ENCODE measurements at places on chromosomes 4 and X. TPM values are rescaled to one million over a fixed set of nuclear protein-coding genes. Genes with fewer than 3 reads are reported as not detected.

Gene DGKK
- total RNA-seq, result 8.1 TPM

Gene RPL10
- total RNA-seq, result 4,929 TPM

Gene HTN1
- total RNA-seq, result not detected

Gene FGF16
- total RNA-seq, result 2.3 TPM

Gene NXF2
- total RNA-seq, result not detected

DNA sequence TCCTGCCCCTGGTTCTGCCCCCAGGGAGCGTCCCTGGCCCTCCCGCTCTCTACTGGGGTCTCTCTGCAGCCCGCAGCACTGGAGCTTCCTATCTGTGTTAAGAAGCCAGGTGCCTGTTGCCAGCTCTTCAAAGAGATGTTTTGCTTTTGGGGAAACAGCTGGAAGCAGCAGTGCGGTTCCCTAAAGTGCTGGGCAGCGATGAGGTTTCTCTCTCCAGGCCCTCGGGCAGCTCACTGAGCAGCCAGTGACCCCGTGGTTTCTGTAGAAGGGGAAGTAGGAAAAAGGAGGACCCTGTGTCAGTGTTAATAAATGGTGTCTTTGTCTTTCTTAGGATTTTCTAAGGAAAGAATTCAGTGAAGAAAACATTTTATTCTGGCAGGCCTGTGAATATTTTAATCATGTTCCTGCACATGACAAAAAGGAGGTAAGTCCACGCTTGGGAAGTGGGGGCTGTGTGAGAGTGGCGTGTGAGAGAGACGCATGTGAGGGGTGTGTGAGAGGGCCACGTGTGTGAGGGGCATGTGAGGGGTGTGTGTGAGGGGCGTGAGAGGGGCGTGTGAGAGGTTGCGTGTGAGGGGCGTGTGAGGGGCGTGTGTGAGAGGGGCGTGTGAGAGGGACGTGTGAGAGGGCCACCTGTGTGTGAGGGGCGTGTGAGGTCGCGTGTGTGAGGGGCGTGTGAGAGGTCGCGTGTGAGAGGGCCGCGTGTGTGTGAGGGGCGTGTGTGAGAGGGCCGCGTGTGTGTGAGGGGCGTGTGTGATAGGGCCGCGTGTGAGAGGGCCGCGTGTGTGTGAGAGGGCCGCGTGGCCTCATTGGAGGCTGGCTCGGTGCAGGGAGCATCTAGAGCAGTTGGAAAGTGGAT lies 27.1 kb upstream of the HGFAC start:
- no peak overlapping the region for H3K4me3 ChIP-seq
- DNase-seq, result no peak
- H3K4me1 ChIP-seq, result no peaks in the 10 kb centered on the region
- 0 out of 2 replicates have a peak overlapping the region, but pooled peaks have one; percentile 9 for H3K27ac ChIP-seq
- no peaks in the 10 kb centered on the region for H3K27me3 ChIP-seq

DNA sequence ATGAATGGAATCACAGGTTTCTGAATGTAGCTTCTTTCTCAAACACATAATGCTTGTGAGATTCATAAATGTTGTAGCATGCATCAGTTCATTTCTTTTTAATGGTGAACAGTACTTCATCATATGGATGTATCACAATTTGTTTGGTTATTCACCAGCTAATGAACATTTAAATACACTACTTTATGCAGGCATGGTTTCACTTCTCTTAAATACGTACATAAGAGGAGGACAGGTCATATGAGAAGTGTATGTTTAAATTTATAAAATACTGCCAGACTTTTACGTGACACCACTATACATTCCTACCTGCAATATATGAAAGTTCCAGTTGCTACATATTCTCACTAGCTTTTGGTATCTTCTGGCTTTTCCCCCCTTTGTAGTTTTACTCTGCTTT lies 65.4 kb downstream of the ANKRD17 start:
- H3K36me3 ChIP-seq, result no peaks in the 10 kb centered on the region
- DNase-seq, result no peak
- no peak overlapping the region for H3K27ac ChIP-seq
- H3K27me3 ChIP-seq, result no peaks in the 10 kb centered on the region

DNA sequence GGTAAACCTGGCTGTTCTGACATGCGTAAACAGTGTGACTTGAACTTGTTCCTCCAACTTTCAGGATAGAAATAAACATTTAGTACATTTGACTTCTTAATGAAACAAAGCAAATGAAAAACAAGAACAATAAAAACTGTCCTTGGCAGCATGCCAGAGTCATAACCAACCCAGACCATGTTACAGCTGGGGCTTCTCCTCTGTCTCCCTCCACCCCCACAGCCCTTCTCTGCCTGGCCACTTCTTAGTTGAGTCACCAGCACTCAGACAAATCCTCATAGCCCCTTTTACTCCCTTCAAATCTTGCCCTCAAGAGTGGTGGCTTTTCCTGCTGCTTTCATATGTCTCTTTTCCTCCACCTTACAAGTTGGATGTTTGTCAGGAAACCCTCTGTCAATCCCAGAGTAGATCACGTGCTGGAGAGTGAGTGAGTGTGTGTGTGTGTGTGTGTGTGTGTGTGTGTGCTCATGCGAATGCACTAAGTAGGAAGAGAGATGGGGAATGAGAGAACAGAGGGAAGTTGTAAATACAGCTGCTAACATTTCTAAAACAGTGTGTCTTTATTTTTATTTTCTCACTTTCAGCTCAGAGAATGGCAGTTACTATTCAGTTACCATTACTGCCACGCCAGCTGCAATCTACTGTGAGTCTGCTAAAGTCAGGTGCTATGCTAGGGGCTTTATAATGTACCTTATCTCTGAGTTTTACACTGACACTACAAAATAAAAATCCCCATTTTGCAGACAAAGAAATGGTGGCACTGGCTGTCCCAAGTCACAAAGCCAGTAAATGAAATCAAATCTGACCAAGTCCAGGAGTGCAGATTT lies 15.0 kb downstream of the SCARB2 start:
- H3K4me1 ChIP-seq, result peaks cover 11% of the 10 kb centered on the region
- peak; percentile 34 for DNase-seq
- H3K36me3 ChIP-seq, result no peaks in the 10 kb centered on the region

DNA sequence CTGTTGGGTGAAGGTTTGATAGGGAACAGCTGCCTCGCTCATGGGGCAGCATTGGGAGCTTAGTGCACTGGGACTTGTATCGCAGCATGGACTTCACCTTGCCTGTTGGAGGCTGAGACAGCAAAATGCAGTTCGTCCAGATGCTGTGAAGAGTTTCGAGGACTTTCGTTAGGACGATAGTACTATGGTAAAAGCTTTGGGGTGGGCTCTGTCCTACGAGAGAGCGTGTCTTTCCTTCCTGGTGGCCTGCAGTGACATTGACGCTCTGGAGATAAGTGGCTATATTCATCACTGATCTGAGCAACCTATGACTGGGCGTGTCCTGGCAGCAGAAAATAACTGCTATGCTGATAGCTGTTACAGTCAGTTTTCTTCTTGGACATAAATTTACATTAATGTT lies 44.8 kb downstream of the ARHGAP10 start:
- no peaks in the 10 kb centered on the region for H3K4me1 ChIP-seq
- no peak for DNase-seq
- H3K27me3 ChIP-seq, result no peaks in the 10 kb centered on the region
- H3K27ac ChIP-seq, result no peak overlapping the region

DNA sequence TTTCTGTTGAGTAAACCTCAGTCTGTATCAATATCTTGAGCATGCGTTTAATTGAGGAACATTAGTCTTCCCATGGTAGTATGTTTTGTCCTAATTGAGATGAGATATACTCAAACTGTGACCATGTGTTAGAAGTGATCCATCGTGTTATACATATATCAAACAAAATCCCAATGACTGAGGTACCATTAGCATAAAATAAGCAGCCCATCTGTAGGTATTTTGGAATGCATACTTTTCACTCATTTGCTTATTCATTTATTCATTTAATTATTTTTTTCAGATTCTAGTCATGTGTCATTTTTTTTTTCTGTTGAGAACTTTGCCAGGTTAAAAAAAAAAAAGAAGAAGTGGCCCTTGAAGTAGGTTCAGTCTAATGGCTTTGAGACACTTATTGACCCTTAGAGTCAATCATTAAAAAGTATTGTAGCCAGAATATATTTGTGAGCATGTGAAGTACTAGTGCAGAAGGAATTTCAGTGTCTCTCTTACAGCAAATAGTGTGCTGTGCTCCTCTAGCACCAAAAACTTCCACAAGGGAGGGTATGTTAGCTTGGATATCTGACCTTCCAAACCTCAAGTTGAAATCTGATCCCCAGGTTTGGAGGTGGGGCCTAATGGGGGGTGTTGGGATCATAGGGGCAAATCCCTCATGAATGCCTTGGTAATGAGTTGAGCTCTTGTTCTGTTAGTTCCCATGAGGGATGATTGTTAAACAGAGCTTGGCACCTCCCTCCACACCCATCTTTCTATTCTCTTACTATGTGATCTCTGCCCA lies 130.8 kb upstream of the NPY2R start:
- DNase-seq, result peak; percentile 56
- no peaks in the 10 kb centered on the region for H3K27me3 ChIP-seq
- H3K4me3 ChIP-seq, result no peak overlapping the region
- no peaks in the 10 kb centered on the region for H3K4me1 ChIP-seq

DNA sequence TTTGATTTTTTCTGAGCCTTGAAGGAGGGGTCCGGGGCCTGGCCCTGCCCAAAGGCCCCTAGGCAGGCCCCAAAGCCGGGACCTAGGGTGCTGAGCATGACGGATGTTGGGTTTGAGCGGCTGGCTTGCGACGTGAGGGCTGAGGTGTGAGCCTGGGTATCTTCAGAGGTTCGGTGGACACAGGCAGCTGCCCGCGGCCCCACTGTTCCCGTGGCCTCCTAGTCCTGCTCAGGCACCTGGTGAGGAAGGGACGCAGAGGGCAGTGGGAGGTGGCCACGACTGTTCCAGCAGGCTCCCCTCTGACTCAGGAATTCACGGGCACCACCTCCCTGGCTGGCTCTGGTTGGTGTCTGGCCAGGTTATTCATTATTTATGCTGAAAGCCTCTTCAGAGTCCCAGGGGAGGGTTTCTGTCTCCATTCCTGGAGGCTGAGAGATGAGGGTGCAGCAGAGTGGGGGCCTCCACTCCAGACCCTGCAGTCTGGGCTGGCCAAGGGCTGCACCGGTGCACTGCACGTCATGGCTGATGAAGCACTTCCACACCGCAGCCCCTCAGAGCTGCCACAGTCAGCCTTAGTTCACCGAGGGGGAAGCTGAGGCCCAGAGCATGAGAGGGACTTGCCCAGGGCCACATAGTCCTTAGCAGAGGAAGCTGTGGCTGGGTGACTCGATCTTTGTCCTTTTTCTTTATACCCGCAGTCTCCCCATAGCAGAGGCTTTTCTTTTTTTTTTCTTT lies 2.2 kb downstream of the MSANTD1 start:
- H3K36me3 ChIP-seq, result no peaks in the 10 kb centered on the region
- no peak overlapping the region for H3K4me3 ChIP-seq
- DNase-seq, result peak; percentile 25
- no peak overlapping the region for H3K27ac ChIP-seq
- H3K4me1 ChIP-seq, result no peaks in the 10 kb centered on the region
- H3K27me3 ChIP-seq, result no peaks in the 10 kb centered on the region

DNA sequence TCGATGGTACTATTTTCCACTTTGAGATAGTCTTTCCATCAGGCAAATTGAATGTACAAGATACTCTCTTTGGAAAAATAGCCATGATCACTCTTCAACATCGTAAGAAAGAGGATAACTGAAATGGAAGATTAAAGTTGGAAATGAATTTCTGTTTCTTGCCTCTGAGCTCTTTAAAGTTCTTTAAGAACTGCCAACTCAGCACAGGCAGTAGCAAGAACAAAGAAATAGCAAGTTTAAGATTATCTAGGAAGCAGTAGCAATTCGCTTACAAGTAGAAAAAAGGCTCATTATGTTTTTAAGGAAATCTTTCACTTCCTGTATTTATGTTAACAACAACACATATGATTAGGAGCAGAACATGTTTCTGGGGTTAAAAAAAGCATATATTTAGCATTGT lies 127.6 kb downstream of the CDS1 start:
- DNase-seq, result no peak
- no peaks in the 10 kb centered on the region for H3K4me1 ChIP-seq
- H3K4me3 ChIP-seq, result no peak overlapping the region
- H3K36me3 ChIP-seq, result peaks cover 30% of the 10 kb centered on the region

GRCh38 chrX:134688839-134689238 lies 30.6 kb upstream of the PLAC1 start:
- no peak overlapping the region for H3K4me3 ChIP-seq
- H3K36me3 ChIP-seq, result no peaks in the 10 kb centered on the region
- DNase-seq, result no peak
- no peaks in the 10 kb centered on the region for H3K27me3 ChIP-seq

GRCh38 chrX:49019599-49020249 lies 17.7 kb upstream of the GRIPAP1 start:
- no peak overlapping the region for H3K27ac ChIP-seq
- no peaks in the 10 kb centered on the region for H3K4me1 ChIP-seq
- no peaks in the 10 kb centered on the region for H3K27me3 ChIP-seq
- H3K4me3 ChIP-seq, result no peak overlapping the region
- DNase-seq, result no peak
- no peaks in the 10 kb centered on the region for H3K36me3 ChIP-seq

DNA sequence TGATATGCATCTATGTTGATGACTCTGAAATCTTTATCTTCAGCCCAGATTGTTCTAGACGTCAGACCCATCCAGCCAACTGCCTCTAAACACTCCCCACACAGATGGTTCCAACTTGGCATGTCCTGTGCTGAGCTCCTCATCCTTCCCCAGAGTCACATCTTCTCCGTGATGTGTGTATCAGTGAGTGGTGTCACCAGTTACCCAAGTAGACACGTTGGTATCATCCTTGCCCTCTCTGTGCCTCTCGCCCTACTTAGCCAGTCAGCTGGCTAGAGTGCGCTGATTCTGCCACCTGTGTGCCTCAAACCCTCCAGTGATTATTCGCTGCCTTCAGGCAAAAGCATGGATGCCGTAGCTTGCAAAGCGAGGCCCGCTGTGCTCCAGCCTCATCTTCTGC lies 18.6 kb downstream of the PRIMPOL start:
- H3K36me3 ChIP-seq, result no peaks in the 10 kb centered on the region
- no peak for DNase-seq
- H3K4me3 ChIP-seq, result no peak overlapping the region
- no peaks in the 10 kb centered on the region for H3K4me1 ChIP-seq
- H3K27ac ChIP-seq, result no peak overlapping the region
- H3K27me3 ChIP-seq, result no peaks in the 10 kb centered on the region

DNA sequence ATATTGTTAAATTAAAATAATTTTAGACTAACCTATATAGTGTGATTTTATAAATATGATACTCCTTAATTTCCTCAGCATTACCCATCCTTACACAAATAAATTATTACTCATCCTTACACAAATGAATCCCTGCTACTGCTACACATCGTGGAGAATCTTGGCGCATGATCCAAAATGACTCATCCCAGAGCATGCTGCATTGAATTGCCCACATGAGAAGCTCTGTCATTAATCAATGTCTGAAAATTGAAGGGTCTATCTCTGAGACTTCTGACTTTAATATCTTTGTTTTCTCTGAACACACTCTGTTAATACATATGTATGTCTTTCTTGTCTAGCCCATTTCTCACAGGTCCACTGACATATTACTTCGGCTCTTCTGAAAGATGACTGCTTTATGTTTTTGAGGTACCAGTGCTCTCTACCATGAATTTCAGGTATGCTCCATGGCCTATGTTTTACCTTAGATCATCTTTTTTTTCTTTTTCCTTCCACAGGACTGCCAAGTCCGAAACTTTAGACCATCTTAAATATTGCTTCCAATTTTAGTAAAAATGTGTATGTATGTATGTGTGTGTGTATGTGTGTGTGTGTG lies 15.7 kb upstream of the DUSP21 start:
- H3K27me3 ChIP-seq, result no peaks in the 10 kb centered on the region
- no peaks in the 10 kb centered on the region for H3K36me3 ChIP-seq
- H3K4me3 ChIP-seq, result no peak overlapping the region
- no peak overlapping the region for H3K27ac ChIP-seq
- H3K4me1 ChIP-seq, result no peaks in the 10 kb centered on the region
